Vein endothelial cell (primary cell): ENCODE measurements at places on chromosomes 11 and 22. TPM values are rescaled to one million over a fixed set of nuclear protein-coding genes. Genes with fewer than 3 reads are reported as not detected.

Gene IGSF22
- total RNA-seq: not detected in 2 replicates

Gene MUC6
- not detected in 2 replicates for total RNA-seq

Gene RAB38
- total RNA-seq: 2.0 and 5.2 TPM in 2 replicates

Gene LMNTD2
- total RNA-seq: 1.9 and 2.6 TPM in 2 replicates

Gene CALCA
- total RNA-seq: not detected in 2 replicates

Gene PHF21A
- total RNA-seq: 12.1 and 21.4 TPM in 2 replicates
